Activated CD8-positive, alpha-beta memory T cell treated with anti-CD3 and anti-CD28 coated beads, Interleukin-2, amount 10 ng/mL, durations not matched to agents 7 days and 5 days (primary cell): ENCODE measurements at places on chromosomes 6 and 20. TPM values are rescaled to one million over a fixed set of nuclear protein-coding genes. Genes with fewer than 3 reads are reported as not detected.
A peak's percentile ranks its signal among the peaks of the same experiment; 100 is the strongest.

GSTA1 gene
- total RNA-seq = not detected

PAK5 gene
- total RNA-seq = not detected

SIRPG gene
- total RNA-seq = 122 TPM

PXDC1 gene
- 0.47 TPM for total RNA-seq

C20orf202 gene
- total RNA-seq = not detected

KCNQ2 gene
- not detected for total RNA-seq

GRCh38 chr6:12232339-12232738, 57.8 kb upstream of the EDN1 start:
- peaks cover 26% of the 10 kb centered on the region for H3K4me1 ChIP-seq
- H3K4me3 ChIP-seq = peak overlapping the region; percentile 22
- peaks cover under 1% of the 10 kb centered on the region for H3K27me3 ChIP-seq
- peak; percentile 47 for DNase-seq
- H3K36me3 ChIP-seq = peaks cover 3% of the 10 kb centered on the region
- H3K27ac ChIP-seq = peak overlapping the region; percentile 76

GRCh38 chr20:3993109-3993508, 22.2 kb downstream of the RNF24 start:
- H3K36me3 ChIP-seq = peaks cover 5% of the 10 kb centered on the region
- no peaks in the 10 kb centered on the region for H3K27me3 ChIP-seq
- H3K27ac ChIP-seq = peak overlapping the region; percentile 63
- no peak overlapping the region for H3K4me3 ChIP-seq
- peaks cover 60% of the 10 kb centered on the region for H3K4me1 ChIP-seq
